Naive thymus-derived CD8-positive, alpha-beta T cell (primary cell): ENCODE measurements at places on chromosomes 6 and 20.

GRCh38 chr6:110490110-110490509 lies 13.7 kb upstream of the SLC22A16 start:
- no peaks in the 10 kb centered on the region for H3K4me1 ChIP-seq
- peaks cover 8% of the 10 kb centered on the region for H3K27me3 ChIP-seq
- DNase-seq, result no peak
- no peaks in the 10 kb centered on the region for H3K36me3 ChIP-seq
- H3K4me3 ChIP-seq, result no peak overlapping the region

DNA sequence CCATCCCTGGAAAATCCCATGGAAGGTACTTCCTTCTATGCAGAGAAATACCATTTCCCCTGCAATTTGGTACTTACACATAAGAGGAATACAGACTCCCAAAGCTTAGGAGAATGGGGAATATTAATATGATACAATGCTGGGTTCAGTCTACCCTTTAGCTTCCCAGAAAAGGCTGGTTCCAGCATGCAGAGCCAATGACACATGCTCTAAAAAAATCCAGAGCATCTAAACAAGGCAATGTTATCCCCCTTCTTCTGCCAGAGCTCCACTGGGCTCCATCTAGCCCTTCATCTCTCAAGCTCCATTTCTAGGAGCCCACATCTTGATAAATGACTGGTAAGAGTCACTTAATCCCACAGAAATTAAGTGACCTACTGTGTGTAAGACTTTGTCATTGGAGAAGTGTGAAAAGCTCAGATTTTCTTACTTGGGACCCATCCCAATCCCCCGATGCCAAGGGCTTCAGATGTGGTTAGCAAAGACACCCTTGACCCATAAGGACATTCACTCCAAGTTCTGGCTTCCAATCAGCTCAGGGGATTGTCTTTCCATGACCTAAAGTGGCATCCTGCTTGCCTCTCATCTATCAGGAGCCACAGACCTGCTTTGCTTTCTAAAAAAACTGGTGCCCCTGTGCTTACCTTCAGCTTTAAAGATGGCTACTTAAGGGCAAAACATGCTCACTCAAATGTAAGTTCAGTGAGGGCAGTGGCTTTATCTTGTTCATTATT lies 137.5 kb downstream of the UNC5CL start:
- H3K27me3 ChIP-seq, result peaks cover 33% of the 10 kb centered on the region
- no peaks in the 10 kb centered on the region for H3K36me3 ChIP-seq
- H3K27ac ChIP-seq, result no peak overlapping the region
- H3K4me1 ChIP-seq, result no peaks in the 10 kb centered on the region
- no peak overlapping the region for H3K4me3 ChIP-seq

DNA sequence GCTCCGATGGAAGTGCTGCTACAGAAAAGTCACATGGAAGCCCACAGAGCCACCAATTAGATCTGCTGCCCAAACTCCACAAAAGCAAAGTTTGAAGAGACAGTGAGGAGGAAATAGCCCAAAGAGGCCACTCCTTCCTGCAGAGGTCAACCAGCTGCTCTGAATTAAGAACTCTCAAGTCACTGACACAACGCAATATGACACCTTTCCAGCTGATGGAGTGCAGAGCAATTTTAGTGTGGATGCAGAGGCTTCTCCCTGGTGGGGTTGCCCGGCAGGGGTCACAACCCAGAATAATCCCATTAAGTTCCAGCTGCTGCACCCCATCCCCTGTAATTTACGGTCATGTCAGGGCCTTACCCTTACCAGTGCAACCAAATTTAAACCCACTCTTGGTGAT lies 361.9 kb upstream of the JARID2 start:
- DNase-seq, result no peak
- H3K36me3 ChIP-seq, result no peaks in the 10 kb centered on the region
- no peak overlapping the region for H3K27ac ChIP-seq
- H3K4me1 ChIP-seq, result peaks cover 3% of the 10 kb centered on the region
- no peaks in the 10 kb centered on the region for H3K27me3 ChIP-seq

GRCh38 chr20:32224463-32224862 lies 16.8 kb downstream of the POFUT1 start:
- H3K36me3 ChIP-seq, result peaks cover 7% of the 10 kb centered on the region
- no peaks in the 10 kb centered on the region for H3K27me3 ChIP-seq
- H3K4me1 ChIP-seq, result no peaks in the 10 kb centered on the region
- no peak overlapping the region for H3K27ac ChIP-seq
- H3K4me3 ChIP-seq, result no peak overlapping the region

DNA sequence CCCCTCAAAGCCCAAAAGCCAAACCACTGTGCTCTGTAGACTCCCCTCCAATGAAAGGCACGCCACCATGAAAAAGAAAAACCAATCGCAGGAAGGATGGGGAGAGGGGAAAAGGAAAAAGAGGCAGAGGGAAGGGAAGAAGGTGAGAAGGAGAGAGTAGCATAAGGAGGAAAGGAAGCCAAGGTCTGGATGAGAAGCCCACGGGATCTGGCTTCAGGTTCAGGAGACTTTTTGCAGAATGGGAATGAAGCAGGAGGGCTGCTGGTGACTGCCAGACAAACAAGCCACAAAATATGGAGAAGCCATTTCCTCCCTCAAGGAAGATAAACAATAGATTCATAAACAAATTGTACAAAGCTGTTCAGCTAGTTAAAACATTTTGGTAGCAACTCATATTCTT lies 79.0 kb upstream of the MRPS10 start:
- peak overlapping the region; percentile 86 for H3K27ac ChIP-seq
- DNase-seq, result no peak
- H3K4me3 ChIP-seq, result no peak overlapping the region
- peaks cover 50% of the 10 kb centered on the region for H3K36me3 ChIP-seq

DNA sequence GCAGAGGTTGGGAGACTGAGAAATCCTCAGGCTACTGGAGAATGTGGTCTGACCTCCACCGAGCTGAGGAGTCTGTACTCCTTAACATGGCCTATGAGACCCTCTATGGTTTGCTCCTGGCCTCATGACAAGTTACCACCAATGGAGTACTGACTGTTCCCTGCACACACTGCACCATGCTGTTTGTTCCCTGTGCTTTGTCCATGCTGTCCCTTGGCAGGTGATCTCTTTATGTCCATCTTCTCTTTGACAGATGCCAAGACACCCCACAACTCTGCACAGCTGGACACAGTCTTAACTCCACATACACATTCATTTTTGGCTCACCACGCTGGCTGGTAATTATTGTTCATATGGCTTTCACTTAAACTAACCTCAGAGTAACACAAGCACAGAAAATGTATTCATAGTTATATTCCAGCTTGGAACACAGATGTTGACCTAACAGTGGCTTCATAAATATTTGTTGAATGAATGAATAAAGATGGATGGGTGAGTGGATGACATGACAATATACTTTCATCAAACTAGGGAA lies 258.0 kb downstream of the ATXN1 start:
- H3K36me3 ChIP-seq, result peaks cover 11% of the 10 kb centered on the region
- H3K27ac ChIP-seq, result no peak overlapping the region
- no peak overlapping the region for H3K4me3 ChIP-seq
- H3K27me3 ChIP-seq, result no peaks in the 10 kb centered on the region
- H3K4me1 ChIP-seq, result peaks cover 27% of the 10 kb centered on the region

DNA sequence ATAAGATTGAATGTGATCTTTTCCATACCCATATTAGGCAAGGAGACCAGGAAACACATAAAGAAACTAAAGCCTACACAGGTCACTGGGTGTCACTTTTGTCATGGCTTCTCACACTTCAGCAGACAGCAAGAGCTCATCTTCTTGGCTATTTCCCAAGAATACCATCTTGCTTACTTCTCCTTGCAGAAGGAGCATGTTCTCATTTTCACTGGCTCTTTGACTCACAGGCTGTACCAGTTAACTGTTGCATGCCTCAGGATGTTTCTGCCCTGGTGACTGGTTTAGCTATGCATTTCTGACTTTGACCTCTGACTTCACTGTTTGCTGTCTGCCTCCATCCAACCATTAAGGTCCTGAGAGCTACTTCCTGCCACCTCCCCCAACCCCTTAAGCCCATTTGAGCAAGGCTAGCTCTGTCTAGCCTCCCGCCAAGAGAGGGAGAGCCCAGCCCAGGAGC lies 40.3 kb upstream of the OGFRL1 start:
- no peak overlapping the region for H3K4me3 ChIP-seq
- peaks cover 5% of the 10 kb centered on the region for H3K4me1 ChIP-seq
- no peaks in the 10 kb centered on the region for H3K36me3 ChIP-seq
- no peak for DNase-seq
- no peak overlapping the region for H3K27ac ChIP-seq
- H3K27me3 ChIP-seq, result no peaks in the 10 kb centered on the region
